Inflammatory macrophage (primary cell): ENCODE measurements at places on chromosomes 7 and 10.

GRCh38 chr10:102450374-102451104 is 804 bp downstream of the C10orf95 start:
- DNase-seq, result peak; percentile 87

DNA sequence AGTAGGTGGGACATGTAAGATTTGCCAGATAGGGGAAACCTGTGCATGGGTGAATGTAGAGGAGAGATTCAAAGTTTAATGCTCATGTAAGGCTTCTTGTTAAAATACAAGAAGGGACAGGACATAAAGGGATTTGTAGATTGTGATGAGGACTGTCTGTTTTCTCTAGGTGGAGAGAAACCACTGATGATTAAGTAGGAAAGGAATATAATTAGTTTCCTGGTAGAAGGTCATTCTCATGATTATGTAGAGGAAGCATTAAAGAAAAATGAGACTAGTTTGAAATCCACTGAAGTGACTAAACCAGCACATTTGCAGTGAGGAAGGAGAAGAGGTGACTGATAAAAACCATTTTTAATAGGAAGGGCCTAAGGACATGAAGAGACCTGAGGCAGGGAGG is 19.6 kb upstream of the MACC1 start:
- DNase-seq, result no peak

DNA sequence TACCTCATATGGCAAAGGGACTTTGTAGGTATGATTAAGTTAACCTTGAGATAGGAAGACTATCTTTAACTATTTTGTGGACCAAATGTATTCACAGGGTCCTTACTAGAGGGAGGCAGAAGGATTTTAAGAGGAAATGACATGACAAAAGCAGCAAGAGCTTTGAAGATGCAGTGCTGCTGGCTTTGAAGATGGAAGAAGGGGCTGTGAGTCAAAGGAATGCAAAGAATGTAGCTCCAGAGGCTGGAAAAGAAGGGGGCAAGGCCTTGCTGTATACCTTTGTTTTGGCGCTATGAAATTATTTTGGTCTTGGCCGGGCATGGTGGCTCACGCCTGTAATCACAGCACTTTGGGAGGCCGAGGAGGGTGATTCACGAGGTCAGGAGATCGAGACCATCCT is 3.2 kb upstream of the NRBF2 start:
- DNase-seq, result no peak

DNA sequence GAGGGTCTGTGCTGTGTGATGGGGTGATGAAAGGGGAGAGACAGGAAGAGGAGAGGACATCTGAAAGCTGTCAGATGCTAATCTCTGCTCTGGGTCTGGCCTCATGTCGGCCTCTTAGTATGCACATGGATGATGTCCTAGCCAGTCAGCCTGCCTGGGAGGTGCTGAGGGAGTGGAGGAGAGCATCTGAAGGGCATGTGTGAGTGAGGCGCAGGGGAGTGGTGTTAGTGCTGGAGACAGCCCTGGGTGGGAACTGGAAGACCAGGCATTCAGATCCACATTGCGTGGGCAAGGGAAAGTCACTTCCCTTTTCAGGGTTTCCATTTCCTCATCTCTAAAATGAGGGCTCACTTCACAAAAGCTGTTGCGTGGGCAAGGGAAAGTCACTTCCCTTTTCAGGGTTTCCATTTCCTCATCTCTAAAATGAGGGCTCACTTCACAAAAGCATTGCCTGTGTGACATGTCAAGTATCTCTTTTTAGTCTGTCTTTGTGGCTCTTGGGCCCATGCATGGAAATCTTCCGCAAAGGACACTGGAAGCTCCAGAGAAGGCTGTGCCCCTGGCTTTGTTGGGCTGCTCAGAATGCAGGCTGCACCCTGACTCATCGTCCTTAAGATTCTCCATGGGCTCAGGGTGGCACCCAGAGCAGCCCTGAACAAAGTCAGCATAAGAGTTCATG is 10.0 kb downstream of the SFTPD start:
- peak; percentile 99 for DNase-seq

DNA sequence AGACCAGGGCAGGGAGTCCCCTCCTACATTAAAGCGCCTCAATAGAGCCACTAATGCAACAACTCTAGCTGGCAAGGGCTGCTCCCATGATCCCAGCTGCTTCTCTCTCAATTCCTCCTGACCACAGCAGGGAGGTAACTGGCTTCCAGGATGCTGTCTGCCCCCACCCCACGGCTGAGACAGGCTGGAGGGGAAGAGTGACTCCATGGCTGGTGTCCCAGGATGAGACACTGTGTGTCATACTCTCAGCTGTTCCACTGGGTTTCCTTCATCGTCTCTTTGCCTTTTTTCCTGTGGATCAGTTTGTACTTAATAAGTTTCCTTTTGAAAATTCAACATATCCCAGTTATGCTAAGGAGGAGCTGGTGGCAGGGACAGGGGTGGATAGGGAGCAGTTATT is 27.7 kb upstream of the MYH16 start:
- DNase-seq, result no peak

- DNase-seq, result peak; percentile 62
Observed at GRCh38 chr7:2094454-2095045, 138.2 kb downstream of the MAD1L1 start.

GRCh38 chr10:58268454-58268945 is 462 bp upstream of the CISD1 start:
- no peak for DNase-seq

- no peak for DNase-seq
Observed at GRCh38 chr10:124319926-124320391, 98.8 kb downstream of the OAT start.

GRCh38 chr7:128827971-128828711 is 2.1 kb upstream of the FLNC start:
- DNase-seq, result no peak

DNA sequence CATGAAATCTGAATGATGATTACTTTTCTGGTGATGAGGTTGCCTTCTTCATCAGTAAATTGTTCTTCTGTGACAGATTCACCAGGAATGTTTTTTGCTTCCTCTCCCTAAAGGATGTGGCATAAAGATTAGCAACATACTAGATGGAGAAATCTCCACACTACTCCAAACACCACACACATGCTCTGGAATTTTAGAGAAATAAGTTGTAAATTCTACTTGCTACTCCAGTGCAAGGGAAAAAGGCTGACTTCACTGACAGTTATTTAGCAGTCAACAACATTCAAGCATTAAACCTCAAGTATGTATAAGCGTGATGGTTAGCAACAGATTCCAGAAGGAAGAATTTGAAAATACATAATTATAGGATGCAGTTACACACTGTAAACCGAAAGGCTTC is 137.9 kb upstream of the CCDC6 start:
- no peak for DNase-seq

GRCh38 chr7:13778967-13779366 is 210.5 kb downstream of the ETV1 start:
- DNase-seq, result no peak

DNA sequence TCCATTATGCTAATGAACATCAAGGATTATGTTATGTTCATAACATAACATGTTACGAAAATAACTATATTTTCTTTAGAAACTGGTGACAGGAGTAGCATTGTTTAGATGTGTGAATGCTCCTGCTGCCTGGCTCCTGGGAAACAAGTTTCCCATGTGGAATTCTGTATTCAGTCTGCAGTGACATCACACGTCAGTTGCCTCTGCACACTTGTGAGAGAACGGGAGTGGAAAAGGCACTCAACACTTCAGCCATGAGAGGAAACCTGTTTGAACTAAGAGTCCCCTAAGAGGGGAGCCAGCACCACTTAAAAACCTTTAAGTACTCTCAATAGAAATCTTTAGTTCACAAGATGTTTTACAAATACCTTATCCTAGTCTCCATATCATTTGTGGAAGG is 140.3 kb upstream of the FAM20C start:
- DNase-seq, result no peak

DNA sequence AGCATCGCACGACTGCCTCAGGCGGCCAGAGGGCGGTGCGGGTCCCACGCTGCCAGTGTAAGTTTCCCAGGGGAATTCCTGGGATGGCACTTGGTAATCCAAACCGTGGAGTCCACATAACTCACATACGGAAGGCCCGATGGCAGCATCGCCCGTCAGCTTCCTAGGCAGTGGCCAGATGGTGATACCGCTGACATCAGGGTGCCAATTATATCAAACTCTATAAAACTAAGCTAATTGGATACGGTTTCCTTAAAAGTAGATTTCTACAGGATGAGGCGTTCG is 189.8 kb downstream of the CELF2 start:
- DNase-seq, result no peak

DNA sequence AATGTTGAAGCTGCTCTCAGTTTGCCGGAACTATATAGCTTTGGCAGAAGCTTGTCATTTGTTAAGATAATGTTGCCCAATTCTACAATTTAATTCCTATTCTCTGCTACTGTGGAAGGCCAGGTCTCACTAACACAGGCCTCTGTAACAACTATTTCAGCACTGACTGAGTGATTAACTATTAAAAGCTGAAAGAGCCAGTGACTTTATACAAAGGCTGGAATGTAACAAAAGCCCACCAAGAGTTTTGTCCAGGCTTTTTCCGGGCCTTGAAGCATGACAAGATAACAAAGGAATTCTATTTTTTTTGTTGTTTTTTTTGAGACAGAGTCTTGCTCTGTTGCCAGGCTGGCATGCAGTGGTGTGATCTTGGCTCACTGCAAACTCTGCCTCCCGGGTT is 795.6 kb downstream of the PHTF2 start:
- DNase-seq, result no peak

DNA sequence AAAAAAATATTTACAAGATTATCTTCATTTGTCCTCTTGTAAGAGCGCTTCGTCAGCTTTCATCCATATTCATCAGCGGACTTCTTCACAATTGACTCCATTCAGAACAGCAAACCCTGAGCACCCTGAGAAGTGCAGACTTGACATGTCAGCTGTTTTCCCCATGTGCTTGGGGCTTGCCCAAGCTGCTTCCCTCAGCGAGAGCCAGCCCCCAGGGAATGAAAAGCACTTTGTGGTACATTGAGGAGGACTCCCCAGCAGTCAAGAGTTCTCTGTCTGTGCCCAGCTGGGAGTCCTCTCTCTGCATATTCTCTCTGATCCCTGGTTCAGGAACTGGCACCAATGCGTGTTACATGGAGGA is 22.7 kb downstream of the HKDC1 start:
- DNase-seq, result no peak

DNA sequence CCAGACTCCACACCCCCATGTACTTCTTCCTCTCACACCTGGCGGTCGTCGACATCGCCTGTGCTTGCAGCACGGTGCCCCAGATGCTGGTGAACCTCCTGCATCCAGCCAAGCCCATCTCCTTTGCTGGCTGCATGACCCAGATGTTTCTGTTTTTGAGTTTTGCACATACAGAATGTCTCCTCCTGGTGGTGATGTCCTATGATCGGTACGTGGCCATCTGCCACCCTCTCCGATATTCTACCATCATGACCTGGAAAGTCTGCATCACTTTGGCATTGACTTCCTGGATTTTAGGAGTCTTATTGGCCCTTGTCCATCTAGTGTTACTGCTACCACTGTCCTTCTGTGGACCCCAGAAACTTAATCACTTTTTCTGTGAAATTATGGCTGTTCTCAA is 4.8 kb downstream of the OR2A25 start:
- DNase-seq, result no peak

GRCh38 chr10:72567421-72567820 is 58.5 kb downstream of the MICU1 start:
- peak; percentile 4 for DNase-seq

DNA sequence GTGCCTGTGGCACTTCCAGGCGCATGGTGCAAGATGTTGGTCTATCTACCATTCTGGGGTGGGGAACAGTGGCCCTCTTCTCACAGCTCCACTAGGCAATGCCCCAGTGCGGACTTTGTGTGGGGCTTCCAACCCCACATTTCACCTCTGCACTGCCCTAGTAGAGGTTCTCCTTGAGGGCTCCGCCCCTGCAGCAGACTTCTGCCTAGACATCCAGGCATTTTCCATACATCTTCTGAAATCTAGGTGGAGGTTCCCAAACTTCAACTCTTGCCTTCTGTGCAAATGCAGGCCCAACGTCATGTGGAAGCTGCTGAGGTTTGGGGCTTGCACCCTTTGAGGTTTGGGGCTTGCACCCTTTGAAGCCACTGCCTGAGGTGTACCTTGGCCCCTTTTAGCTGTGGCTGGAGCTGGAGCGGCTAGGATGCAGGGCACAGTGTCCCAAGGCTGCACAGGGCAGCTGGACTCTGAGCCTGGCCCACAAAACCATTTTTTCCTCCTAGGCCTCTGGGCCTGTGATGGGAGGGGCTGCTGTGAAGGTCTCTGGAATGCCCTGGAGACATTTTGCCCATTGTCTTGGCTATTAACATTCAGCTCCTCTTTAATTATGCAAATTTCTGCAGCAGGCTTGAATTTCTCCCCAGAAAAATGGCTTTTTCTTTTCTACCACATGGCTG is 130.6 kb upstream of the EFCAB10 start:
- no peak for DNase-seq

GRCh38 chr10:84117686-84118394 is 21.5 kb upstream of the GHITM start:
- no peak for DNase-seq

DNA sequence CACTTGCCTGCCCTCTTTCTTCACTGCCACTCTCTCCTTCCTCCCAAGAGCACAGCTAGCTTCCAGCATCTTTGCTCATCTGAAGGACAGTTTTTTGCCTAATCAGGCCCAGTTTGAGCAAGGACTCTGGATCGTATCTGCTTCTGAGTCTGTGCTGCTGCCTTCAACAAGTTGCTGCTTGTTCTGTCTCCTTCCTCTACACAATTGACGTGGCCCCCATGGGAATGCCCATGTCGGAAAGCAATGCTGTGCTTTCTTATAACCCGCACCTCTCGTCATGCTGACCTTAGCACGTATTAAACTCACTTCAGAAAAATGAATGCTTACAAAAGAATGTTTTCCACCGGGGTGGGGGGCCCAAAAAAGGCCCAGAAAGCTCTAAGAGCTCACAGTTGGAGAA is 324.7 kb upstream of the C7orf33 start:
- no peak for DNase-seq

DNA sequence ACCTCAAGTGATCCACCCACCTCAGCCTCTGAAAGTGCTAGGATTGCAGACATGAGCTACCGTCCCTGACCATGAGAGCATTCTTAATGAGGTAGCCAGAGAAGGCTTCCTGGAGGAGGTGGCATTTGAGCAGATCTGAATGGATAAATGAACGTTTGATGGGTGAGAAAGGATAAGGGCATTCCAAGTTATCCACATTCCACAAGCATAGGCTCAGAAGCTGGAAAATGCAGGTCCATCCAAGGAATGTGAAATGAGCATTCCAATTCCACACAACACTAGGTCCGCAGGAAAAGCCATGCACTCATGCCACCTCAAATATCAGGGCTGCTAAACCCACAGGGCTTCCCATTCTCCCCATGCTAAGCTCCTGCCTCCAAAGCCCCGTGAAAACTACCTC is 17.0 kb downstream of the TMEM130 start:
- DNase-seq, result no peak

DNA sequence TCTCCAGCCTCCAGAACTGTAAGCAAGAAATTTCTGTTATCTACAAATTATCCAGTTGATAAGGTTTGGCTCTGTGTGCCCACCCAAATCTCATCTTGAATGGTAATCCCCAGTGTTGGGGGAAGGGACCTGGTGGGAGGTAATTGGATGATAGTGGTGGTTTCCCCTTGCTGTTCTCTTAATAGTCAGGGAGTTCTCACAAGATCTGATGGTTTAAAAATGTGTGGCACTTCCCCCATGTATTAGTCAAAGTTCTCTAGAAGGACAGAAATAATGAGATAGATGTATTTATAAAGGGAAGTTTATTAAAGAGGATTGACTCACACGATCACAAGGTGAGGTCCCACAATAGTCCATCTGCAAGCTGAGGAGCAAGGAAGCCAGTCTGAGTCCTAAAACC is 56.2 kb upstream of the APBB1IP start:
- DNase-seq, result peak; percentile 24

- DNase-seq, result no peak
Observed at GRCh38 chr10:115968236-115968635, 304.8 kb downstream of the GFRA1 start.

- DNase-seq, result no peak
Observed at GRCh38 chr10:49093922-49094321, 21.4 kb downstream of the VSTM4 start.
